ENCODE measurements at places on chromosomes 7 and 10.

DNA sequence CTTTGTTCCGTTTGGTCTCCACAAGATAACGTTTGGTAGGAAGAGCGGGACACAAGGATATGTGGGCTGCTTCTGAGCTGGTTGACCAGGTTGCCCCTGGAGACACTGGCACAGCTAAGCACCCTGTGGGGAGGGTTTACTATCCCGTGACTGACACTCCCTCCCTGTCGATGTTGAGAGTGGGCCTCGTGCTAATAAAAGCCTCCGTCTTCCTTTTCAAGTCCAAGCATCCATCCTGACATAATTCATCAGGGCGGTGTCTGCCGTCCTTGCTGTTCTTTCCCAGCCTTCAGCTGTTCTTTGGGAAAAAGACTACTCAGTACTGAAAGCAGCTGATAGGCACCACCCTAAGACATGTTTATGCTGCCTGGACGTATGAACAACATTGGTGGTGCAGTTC lies 49.6 kb downstream of the SHH start:
- no peak for DNase-seq

GRCh38 chr10:49115796-49116508 lies 630 bp upstream of the VSTM4 start:
- DNase-seq: no peak

- no peak for DNase-seq
Measured at GRCh38 chr10:11097686-11098085, 80.0 kb downstream of the CELF2 start.

DNA sequence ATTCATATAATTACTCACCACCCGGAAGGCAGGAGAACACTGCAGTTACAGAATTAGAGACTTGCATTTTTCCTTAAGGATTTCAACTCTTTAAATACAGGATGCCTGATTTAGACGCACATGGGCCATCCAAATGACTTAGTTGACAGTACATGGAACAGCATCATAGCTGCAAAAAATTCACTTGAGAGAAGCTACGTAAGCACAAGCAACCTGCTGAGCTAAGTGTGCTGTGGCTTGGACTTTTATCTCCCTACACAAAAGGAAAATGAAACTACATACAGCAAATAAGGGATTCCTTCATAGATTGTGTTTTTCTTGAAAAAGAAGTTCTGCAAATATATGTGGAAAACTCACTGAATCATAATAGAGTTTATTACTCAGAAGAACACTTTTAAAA lies 152.6 kb downstream of the POU6F2 start:
- DNase-seq: no peak

GRCh38 chr10:108454793-108455192 lies 1290.3 kb upstream of the SORCS1 start:
- no peak for DNase-seq

GRCh38 chr7:44693641-44694313 lies 54.9 kb upstream of the ZMIZ2 start:
- DNase-seq: no peak

- DNase-seq: no peak
Measured at GRCh38 chr10:52623761-52624160, 148.8 kb downstream of the MBL2 start.

GRCh38 chr7:102390697-102391484 lies 5.3 kb upstream of the PRKRIP1 start:
- peak; percentile 54 for DNase-seq

DNA sequence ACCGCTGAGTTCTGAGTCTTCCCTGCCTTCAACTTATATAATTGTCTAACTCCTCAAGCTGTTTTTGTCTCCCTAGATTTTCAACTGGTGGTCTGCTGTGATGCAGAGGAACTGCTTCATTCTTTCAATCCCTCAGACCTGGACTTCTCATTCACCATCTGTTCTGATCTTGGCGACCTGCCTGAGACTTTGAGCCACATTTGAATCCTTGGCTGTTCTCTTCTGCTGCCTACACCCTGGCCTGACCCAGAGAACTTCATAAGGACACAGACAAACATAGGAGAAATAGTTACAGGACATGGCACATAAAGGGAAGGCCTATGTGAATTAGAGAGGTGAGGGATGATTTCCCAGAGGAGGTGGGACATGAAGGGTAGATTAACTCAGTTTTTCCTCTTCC lies 326.7 kb downstream of the PTEN start:
- DNase-seq: no peak

GRCh38 chr7:80393786-80394185 lies 118.1 kb downstream of the GNAT3 start:
- DNase-seq: no peak

GRCh38 chr7:131007439-131008330 lies 273.7 kb upstream of the KLF14 start:
- no peak for DNase-seq

DNA sequence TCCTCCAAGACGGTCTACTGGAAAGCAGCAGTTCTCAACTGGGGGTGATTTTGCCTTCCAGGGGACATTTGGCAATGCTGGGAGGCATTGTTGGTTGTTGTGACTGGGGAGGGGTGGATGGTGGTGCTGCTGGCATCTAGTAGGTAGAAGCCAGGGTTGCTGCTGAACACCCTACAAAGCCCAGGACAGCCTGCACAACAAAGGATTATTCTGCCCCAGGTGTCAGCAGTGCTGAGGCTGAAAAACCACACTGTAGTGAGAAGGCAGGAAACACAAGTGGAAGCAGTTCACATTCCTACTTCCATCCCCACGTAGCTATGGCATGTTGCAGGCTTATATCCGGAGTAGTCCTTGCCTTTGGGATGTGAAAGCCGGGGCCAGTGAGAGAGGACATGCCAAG lies 86.9 kb downstream of the AOAH start:
- no peak for DNase-seq

- no peak for DNase-seq
Measured at GRCh38 chr10:51767103-51767763, 67.8 kb upstream of the CSTF2T start.

- DNase-seq: no peak
Measured at GRCh38 chr10:18968159-18968558, 80.4 kb upstream of the MALRD1 start.

GRCh38 chr7:122987463-122987862 lies 8.0 kb downstream of the TAS2R16 start:
- DNase-seq: no peak

DNA sequence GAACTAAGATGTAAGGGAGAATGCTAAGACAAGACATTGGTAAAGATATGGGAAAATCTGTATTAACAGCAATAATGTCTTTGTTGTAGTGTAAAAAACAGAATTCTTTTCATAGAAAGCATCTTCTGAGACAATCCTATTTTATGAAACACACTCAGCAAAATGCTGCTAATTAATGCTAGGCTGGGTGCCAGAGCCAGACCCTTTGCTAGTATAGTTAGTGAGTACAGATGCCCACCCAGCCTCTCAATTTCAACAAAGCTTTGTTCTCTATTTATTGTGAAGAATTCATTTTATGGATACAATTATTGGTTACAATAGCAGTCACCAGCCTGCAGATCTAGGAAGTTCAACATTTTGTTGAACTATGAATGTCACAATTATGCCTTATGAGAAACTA lies 131.0 kb downstream of the SEM1 start:
- no peak for DNase-seq

DNA sequence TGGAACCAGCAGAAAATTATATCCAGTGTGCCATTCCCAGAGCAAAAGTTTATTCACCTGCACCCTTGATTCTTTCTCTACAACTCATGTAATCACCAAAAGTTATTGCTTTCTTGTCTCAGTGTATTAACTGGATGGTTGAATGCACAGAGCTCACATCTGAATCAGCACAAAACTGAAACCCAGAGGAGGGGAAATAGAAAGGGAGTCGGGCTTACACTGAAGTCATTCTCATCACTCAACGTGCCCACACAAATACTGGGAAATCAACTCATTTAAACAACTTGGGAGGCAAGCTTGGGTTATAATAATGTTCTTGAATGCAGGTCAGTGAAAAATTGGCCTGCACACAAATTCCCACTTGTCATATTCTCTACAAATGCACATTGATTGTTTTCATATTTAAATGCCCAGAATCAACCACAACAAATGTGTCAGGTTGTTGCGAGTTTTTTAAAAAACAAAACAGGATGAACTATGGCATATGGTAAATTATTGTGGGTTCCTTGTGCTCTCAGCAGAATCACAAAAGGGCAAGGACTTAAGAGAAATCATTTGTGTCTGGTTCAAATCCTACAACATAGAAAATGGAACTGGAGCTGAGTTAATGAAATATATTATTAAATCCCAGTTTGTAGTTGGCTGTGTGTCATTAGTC lies 125.9 kb upstream of the NOBOX start:
- DNase-seq: no peak

DNA sequence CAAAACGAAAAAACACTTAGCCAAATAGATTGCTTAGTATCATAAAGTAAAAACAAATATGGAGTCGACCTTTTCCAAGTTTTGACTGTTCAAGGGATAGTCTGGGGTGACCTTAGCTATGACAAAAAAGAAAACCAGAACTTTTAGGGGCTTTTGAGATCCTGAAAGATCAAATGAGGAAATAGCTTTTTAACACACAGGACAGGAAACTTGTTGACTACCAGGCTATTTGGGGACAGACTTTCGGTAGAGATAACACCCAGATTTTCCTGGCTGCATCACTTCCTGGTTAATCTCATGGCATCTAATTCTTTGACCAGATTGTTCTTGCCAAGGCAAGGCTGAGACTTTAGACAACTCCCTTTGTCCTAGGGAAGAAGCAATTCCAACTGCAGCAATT lies 34.5 kb upstream of the EGR2 start:
- DNase-seq: no peak

DNA sequence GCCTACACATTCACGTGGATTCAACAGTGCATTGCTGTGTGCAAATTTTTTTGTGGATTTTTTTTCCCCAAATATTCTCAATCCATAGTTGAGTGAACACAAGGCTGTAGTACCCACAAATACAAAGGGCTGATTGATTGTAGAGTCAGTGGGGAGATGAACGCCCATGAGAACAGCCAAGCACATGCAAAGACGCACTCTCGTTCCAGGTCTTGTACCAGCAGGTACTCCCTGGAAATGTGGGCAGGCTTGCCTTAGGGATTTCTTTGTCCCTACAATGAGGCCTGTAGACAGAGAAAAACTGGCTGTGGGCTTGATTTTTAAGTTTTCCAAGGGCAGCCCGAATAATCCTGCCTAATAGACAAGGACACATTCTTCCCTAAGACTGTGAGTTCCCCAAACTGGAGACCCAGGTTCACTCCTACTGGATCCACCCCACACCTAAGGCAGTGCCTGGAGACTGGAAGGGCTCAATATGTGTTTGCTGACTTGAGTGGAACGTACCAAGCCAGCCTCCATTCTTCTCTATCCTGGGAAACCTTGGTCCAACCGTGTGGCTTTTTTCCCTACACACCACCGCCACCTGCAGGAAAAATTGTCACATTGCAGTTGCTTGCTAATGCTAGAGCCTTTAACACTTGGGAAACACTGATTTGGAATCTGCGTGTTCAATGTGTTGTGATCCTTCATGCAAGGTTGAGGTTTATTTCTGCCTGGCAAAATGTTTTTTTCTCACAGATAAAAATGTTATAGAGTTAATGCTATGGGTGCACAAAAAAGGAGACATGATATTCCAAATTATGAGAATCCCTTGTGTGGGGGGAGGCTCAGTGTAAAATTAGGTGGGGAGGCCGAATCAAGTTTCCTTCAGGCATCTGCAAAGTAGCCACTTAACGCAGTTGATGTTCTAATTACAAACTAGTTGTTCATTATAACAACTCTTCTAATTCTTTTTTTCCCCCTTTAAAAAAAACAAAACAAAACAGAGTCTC lies 49.3 kb downstream of the PPP1R17 start:
- DNase-seq: no peak

GRCh38 chr7:158550886-158551452 lies 36.7 kb downstream of the PTPRN2 start:
- DNase-seq: no peak

GRCh38 chr10:72461085-72461484 lies 106.4 kb upstream of the DNAJB12 start:
- no peak for DNase-seq

GRCh38 chr10:31036209-31036608 lies 4.5 kb upstream of the ZNF438 start:
- no peak for DNase-seq

DNA sequence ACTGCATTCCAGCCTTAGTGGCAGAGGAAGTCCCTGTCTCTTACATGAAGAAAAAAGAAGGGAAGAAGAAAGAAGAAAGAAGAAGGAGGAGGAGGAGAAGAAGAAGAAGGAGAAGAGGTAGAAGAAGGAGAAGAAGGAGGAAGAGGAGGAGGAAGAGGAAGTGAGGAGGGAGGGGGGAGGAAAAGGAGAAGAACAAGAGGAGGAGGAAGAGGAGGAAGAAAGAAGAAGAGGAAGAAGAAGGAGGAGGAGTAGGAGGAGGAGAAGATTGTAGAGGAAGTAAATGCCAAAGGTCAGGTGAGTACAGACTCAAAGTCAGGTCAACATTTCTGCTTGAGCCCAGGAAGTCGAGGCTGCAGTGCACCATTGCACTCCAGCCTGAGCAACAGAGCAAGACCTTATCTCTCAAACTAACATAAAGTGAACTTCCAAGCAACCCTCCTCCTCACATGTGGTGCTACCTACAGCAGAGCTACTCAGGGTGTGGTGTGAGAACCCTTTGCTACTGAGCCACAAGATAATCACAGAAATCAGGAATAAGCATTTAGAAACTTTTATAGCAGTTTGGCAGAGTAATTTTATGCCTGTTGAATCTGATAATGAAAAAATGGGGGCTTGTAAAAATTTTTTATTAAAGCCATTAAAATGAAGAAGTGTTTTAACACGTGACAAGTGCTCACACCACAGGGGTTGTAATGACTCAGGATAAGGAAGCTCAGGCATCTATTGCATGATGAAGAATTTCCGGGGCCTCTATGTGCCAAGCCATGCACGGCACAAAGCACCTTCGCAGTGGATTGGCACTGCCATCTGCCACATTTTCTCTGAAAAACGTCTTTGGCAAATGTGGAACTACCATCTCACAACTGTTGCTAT lies 224.9 kb upstream of the AUTS2 start:
- DNase-seq: no peak

DNA sequence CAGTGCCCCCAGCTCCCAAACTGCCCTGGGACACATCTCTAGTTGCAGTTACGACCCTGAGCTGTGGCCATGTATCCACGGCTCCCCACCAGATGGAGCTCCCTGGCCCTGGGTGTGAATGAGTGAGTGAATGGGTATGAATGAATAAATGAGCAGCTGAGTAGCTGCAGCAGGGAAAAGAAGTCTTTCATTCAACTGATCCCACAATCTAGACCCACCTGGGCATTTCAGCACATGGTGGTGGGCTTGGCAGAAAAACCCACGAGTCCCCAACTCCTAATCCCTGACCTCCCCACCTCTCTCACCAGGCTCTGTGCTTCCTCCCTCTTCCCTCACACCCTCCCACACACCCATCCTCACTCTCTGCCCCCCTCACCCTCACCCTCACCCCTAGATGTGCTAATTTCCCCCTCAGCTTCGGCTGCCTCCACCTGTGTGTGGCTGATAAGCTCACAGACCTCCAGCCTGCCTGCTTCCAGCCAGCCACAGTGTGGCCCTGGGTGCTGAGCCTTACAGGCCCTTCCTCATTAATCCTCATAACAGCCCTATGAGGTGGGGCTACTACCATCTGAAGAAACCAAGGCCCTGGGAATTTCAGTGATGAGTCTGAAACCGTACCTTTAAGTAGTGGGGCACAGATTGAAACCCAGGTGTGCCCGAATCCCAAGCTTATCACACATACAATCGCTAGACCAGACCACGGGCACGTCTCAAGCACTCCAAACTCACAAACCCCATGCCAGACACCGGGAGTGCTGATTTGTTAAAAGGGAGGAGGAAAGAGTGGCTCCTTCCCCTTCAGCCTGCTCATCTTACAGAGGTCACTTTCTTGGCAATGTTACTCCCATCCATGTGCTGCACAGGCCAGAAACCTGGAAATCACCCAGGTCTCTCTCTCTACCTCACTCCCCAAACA lies 2.2 kb upstream of the ATP6V1F start:
- DNase-seq: no peak
